Activated CD4-positive, alpha-beta T cell treated with anti-CD3 and anti-CD28 coated beads for 4 hours (primary cell): ENCODE measurements at places on chromosomes 6 and 20.

- DNase-seq, result no peak
Observed at GRCh38 chr6:16503970-16504415, 257.3 kb downstream of the ATXN1 start.

GRCh38 chr6:139490482-139490881 is 116.0 kb upstream of the CITED2 start:
- peak; percentile 2 for DNase-seq

DNA sequence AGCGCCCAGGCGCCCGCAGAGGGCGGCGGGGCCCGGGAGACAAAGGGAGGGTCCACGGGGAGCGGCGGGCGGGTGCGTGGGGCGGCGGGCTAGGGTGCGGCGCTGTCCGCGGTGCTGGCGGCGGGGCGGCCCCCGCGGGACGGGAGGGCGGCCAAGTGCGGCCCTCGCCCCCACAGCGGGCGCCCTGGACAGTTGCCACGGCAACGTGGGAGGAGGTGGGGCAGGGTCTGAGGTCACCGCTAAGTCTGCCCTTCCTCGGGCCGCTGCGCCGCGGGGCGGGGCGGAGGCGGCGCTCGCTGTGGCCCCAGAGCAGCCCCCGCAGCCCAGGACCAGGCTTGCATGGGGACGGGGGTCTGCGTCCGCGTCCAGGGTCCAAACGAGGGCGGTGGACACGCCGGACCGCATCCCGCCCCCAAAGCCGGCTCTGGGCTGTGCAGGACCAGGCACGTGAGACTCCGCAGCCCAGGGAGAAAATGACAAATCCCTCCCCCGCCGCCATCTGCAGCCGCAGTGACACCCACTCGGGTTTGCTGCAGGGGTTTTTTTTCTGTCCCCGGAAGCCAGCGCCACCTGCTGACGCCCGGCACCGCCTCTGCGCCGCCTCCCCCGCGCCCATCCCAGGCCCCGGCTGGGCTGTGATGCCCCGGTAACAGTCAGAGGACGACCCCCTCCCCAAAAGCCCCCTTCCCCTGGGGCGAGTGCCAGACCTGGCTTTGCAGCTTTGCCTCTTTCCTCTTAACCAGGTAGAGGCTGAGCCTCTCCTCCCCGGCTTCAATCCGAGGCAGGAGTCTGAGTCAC is 36.8 kb downstream of the YTHDF1 start:
- peak; percentile 76 for DNase-seq

GRCh38 chr6:56796196-56796532 is 153.5 kb upstream of the DST start:
- DNase-seq, result no peak

- no peak for DNase-seq
Observed at GRCh38 chr6:89302936-89303335, 12.2 kb downstream of the GABRR2 start.

DNA sequence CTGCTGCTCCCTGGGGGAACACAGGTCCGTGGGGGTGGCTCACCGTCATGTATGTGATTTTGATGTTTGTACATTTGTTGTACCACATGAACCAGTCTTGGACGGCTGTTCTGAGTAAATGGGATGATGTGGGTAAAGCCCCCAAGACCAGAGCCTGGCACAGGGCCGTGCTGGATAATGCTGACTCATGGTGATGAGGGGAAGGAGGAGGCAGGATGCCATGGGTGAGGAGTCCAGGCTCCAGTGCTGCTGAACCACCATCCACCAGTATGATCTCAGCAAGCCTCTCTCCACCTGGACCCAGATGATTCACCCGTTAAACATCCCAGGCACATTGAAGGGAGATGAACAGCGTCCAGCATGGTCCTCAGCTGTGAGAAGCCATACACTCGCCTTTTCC is 9.6 kb upstream of the APCDD1L start:
- DNase-seq, result no peak

GRCh38 chr6:82143041-82143481 is 104.5 kb downstream of the IBTK start:
- DNase-seq, result no peak

DNA sequence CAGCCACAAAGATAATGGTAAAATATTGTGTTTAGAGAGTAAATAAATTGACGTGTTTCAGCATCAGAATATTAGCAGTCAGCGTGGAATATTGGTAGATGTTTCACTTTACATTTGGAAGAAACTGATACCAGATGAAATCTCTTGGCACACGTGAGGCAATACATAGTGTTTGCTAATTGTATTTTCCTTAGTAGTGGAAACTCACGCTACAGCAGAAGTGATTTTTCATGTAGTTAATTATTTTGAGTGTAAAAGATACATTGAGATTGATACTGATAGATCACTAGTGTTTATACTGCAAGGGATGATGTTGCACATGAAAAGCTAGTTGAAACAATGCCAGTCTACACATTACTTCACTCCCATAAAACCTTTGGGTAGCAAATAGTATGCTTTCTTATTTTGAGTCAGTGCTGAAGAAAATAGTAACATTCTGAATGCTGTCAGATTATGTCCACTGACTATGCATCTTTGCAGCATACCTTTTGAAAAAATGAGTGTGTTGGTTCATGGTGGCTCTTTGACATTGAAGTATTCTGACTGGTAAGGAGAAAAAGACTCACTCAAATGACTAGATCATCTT is 59.3 kb downstream of the CD2AP start:
- DNase-seq, result no peak

DNA sequence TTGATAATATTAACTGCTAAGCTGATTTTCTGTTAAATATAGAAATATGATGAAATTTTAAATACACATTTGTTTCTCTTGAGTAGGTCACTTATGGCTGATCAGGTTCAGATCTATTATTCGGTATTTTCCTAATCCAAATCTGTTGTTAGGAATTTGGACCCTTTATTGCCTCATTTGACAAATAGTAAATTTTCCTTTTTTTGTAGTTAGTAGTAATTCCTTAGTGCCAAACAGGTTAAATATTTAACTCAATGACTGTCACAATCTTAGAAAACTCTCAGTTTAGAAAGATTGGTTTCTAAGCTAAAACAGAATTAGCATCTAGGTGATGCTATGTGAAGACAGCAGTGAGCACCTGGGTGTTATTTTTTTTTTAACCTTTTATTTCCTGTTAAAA is 1598.9 kb downstream of the KHDRBS2 start:
- no peak for DNase-seq

GRCh38 chr6:98909236-98909635 is 38.5 kb downstream of the FBXL4 start:
- no peak for DNase-seq

DNA sequence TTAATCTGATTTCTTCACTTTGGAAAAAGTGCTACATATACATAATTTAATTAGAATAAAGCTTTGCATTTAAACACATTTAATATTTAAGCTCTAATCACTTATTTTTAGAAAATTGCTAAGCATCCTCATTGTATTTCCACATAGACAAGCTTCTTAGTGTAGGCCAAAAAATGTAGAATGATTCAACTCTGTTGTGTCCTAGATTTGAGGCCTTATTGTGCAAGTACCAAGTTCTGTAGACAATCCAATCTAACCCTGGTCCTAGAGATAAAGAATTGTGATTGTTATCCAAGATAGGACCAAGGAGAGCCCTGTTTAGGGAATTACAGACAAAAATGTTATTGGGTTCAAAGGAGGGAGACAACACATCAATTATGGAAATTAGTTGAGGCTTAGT is 27.6 kb downstream of the MRAP2 start:
- DNase-seq, result no peak

DNA sequence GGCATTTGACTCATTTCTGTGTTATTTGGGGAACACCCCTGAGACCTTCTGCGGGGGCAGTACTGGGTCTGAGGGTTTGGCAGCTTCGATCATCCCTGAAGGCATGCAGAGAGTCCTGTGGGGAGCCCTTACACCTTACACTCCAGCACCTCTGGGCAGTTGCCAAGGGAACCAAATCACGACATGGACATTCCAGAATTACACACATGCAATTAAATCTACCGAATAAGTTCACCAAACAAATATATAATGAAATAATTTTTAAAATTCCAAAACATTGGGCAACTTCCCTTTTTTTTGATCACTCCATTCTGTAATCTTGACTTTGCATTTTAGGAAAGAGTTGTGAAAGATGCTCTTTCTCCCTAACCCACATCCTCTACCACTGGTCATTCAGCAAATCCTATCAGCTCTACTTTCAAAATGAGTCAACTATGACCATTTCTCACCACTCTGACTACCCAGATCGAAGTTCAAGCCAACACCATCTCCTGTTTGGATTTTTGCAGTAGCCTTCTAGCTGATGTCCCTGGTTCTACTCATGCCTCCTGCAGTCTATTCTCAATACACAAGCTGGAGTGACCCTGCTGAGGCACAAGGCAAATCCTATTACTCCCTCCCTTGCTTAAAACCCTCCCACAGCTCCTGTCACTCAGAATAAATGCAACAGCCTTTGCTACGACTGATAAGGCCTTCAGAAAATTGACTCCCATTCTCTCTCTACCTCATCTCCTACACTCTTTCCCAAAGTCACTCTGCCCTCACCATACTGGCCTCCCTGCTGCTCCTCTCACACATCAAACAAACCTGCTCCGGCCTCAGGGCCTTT is 533.3 kb downstream of the HACE1 start:
- no peak for DNase-seq

DNA sequence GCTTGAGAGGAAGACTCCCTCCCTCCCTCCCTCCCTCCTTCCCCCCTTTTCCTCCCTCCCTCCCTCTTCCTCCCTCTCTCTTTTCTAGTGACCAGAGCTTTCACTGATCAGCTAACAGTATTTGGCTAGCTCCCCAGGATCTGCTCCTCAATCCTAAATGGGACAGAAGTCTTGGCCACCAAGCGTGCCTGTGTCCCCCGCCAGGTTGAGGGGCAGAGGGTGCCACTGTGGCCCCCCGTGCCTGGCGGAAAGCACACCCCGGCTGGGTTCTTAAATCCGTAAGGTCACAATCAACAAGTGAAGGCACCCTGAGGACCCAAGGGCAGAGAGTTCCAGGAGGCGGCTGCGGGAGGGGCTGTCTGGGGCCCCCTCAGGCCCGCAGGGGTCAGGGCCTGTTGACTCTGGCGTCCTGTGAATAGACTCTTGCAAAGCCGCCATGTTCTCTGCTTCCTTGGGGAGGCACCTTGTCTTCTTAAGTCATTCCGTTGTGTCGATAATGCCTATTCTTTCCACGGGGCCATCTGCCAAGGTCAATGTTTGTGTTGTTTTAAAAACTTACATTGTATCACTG is 38.9 kb upstream of the STX16 start:
- no peak for DNase-seq

- no peak for DNase-seq
Observed at GRCh38 chr6:114445846-114446245, 103.0 kb upstream of the HS3ST5 start.

- DNase-seq, result no peak
Observed at GRCh38 chr20:12201289-12201991, 283.7 kb downstream of the BTBD3 start.

- DNase-seq, result no peak
Observed at GRCh38 chr6:158863646-158864045, 44.5 kb upstream of the EZR start.

DNA sequence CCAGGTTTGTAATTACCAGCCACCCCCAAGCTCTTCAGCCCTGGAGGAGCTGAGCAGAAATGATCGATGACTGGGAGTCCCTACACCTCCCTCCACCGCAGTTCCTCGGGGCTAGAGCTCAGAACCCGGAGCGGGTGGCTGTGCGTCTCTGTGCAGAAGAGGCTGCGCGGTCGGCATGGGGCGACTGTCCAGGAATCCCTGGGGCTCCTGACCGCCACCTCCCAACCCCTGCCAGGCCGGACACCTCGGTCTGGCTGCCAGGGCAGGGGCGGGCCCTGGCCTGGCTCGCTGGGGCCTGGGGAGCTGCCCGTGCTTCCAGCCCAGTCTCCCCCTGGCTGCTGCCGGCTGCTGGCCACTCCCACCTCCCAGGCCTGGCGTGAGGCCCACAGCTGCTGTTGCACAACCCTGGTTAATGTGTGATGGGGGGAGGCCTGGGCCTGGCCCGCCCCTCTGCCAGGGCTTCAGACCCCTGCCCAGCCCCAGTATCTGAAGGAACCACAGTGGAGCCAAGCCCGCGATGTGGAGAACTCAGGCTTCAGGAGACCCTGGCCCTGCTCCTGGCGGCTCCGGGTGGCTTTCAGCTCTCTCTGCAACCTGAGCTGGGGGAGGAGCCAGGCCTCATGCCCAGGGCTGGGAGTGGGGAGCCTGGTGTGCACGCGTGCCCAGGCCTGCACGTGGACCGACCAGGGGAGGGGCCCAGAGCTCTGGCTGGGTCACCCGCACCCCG is 1.2 kb downstream of the SLC2A4RG start:
- no peak for DNase-seq

DNA sequence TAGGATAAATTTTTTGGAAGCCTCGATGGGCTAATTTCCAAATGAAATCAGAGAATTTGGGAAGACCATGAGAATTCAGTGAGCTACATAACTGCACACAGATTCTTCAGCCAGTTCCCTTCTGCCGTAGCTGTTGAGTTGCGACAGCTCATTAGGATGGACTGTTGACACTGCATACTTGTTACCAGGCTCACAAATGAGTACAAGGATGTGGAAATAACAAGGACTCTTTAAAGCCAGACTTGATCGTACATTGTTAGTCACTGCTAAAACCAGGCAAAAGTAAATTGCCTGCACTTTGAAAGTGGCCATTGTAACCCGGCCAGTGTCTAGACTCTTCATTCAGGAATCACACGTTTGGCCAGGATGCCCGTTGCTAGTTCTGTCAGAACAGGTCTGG is 37.0 kb downstream of the NDUFAF5 start:
- DNase-seq, result no peak

GRCh38 chr6:164035900-164036485 is 621.5 kb downstream of the QKI start:
- no peak for DNase-seq

- DNase-seq, result no peak
Observed at GRCh38 chr6:32386040-32386439, 14.3 kb upstream of the TSBP1 start.

- DNase-seq, result no peak
Observed at GRCh38 chr20:25690427-25690826, 6.2 kb downstream of the ZNF337 start.

GRCh38 chr6:156925718-156926607 is 148.8 kb downstream of the ARID1B start:
- no peak for DNase-seq

GRCh38 chr6:169800116-169800667 is 48.8 kb downstream of the ERMARD start:
- no peak for DNase-seq

- no peak for DNase-seq
Observed at GRCh38 chr20:45913116-45913515, 1.2 kb upstream of the PLTP start.

DNA sequence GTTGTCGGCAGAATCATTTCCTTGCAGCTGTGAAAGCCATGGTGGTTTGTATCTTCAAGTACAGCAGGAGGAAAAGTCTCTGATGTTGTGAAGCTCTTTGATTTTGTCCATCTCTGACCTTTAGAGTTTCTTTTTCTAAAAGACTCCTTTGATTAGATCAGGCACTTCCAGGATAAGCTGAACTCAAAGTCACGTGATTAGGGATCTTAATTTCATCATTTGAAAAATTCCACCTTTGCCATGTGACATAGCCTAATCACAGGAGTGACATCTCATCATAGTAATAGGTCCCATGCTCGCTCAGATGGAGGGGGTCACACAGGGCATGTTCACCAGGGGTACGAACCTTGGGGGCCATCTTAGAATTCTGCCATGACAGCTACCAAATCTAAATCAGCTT is 441.5 kb upstream of the CDH4 start:
- no peak for DNase-seq

- DNase-seq, result no peak
Observed at GRCh38 chr6:169097381-169097959, 156.2 kb downstream of the THBS2 start.
